ENCODE measurements at places on chromosomes 4 and X.

- no peak for DNase-seq
Measured at GRCh38 chr4:154485127-154485773, 6.3 kb downstream of the DCHS2 start.

GRCh38 chrX:148562846-148563245 is 62.4 kb downstream of the AFF2 start:
- DNase-seq = no peak

GRCh38 chr4:56752985-56753384 is 68.5 kb downstream of the SPINK2 start:
- DNase-seq = peak; percentile 22

GRCh38 chrX:5788910-5789309 is 439.8 kb downstream of the NLGN4X start:
- DNase-seq = no peak

DNA sequence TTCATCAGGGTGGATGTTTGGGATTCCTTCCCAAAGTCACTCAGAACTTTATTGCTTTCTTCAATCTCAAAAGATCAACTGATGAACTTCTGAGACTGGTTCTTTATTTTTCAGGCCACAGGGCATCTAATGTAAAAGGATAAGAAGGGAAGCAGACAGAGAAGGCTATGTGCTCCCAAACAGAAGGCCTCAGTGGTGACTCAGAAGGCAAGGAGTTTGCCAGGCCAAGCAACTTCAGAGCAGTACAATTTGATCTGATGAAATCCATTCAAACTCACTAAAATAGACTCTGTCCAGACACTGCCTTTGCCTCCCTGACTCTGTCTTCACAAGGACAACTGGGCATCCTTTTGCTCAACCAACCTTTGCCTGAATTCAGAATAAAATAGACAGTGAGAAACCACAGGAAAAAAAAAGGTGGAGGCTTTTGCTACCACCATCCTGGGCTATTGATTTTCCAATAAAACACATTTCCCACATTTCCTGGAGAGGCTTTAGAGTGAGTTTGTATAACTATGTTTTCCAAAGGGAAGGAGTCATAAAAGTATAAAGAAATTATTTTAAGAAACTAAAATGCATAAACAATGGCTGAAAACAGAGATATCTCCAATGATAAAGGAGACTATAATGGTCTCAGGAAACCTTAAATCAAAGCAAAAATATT is 55.2 kb downstream of the ARHGEF6 start:
- no peak for DNase-seq

DNA sequence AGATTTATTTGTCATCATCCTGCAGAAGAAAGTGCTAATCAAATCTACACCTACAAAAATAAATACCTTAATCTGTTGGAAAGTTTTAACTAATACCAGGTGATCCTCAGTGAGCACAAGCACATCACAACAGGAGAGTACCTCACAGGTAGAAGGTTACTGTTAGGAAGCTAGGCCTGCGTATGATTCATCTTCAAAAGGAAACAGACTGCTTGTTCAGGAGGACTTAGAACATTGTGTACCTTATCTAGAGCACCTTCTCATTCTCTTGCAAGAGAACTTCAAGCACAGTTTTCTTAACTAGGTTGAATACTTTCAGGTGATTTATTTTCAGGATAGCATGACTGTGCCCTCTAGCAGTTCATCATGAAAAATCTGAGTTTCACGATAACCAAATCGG is 54.2 kb downstream of the MND1 start:
- DNase-seq = no peak

DNA sequence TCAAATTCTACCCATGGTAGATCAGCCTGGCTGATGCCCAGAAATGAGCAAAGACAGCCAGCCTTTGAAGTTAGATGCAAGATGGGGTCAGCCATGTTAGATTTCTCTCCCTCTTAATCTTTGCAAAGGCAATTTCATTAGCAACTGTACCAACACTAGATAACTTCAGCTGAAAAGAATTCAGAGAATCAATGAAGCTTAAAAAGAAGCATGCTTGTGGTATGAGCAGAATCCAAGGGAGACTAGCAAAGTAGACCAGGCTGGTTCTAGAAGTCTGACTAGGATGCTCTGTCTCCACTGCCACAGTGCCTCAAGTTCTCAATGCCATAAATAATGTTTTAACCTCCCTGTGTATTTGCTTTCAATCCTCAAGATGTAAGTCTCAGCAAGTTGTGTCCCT is 247.3 kb downstream of the SLC7A11 start:
- no peak for DNase-seq

- no peak for DNase-seq
Measured at GRCh38 chr4:113476800-113477199, 284.7 kb downstream of the CAMK2D start.

DNA sequence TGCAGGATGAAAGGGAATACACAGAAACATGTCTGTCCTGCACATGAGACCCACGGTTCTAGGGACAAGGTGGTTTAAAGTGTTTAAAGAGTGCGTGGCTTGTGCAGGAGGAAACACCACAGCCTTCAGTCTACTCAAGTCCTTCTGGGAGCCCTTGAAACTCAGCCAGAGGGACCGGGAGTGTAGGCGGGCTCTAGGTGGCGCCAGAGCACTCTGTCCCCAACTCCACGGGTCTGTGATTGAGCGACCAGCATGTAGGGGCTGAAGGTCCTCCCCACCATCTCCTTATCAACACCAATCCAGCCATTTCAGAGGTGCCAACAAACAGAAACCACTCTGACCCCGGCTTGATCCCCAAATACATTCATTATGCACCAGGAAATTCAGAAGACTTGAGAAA is 82.0 kb upstream of the CLDN34 start:
- peak; percentile 18 for DNase-seq

GRCh38 chr4:163590103-163590502 is 95.6 kb downstream of the TMA16 start:
- DNase-seq = no peak

GRCh38 chr4:94304365-94304971 is 38.2 kb downstream of the HPGDS start:
- peak; percentile 25 for DNase-seq

DNA sequence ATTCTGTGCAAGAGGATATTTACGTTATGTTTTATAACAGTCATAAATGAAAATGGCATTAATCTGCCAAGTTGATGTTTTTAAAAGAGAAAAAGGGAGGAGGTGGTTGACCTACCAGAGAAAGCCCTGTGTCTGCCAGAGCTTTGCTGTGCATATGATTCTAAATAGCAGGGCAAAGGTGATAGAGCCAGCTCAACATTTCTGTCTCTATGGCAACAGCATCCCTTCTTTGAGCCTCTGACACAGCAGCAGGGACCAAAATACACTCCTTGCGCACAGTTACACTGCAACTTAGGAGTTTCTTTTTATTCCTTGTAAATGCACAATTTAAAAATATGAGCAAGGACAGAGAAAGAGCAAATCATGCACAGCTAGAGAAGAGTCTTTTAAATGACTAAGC is 133.3 kb upstream of the RAI2 start:
- DNase-seq = no peak

GRCh38 chr4:143344041-143344440 is 7.4 kb downstream of the GAB1 start:
- no peak for DNase-seq

DNA sequence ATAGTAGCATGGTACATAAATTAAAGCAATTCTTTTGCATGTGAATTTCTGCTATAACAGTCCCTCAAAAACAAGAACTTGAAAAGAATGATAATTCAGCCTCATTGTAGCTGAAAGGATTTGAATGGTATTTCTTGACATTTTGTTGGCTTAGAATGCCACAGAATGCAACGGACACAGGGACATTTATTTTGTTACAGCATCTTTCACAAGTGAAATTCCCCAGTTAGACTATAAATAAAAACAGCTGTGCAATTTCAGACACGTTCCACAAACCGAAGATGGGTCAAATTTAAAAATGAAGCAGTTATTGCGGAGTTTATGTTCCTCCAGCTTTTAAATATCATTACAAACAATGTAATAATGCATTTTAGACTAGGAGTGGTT is 82.8 kb upstream of the AMELX start:
- no peak for DNase-seq

DNA sequence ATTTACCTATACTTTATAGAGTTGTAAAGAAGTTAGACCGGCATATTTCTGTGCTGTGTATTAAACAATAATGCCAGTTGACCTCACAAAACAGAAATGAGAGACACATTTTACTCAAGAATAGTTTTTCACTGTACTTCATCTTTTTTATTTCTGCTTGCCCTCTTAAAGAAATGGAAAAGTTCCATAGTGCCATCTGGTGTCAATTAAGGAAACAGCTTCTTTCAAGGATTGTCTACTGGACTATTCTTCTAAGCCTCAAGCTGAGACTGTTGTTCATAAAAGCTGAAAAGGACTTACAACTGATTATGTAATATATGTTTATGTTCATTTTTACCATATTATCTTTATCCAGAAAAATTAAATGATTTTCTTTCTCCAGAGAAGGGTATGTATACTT is 1523.7 kb downstream of the ARAP2 start:
- peak; percentile 4 for DNase-seq

- DNase-seq = no peak
Measured at GRCh38 chrX:41045960-41046567, 39.2 kb upstream of the USP9X start.

DNA sequence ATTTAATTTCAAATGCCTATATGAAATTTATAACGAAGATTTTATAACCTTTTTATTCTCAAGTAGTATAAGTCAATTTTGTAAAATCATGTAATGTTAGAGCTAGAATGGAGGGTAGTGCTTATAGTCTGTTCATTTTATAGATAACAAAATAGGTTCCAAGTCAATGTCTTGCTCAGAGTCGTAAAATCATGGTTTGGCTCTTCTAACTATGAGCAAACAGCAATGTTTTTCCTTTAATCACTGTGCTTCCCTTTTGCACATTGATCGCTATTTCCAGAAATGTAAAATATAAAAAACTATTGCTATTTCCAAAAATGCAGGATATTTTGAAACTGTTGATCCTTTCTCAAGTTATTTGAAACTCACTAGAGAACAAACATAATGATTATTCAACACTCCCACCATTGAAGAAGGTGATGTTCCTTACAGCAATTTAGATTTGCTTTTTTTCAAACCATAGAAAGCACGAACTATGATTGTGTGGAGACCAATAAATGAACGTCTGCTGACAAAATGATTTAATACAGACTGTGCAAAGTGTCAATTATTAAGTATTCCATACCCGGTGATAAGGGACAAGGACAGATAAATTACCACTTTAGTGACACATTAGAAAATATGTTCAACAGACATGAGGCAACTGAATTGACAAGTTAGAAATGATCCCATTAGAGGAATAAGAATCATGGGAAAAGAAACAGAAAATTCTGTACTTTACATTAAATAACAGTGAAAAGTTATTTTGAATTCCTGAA is 412.1 kb upstream of the TECRL start:
- DNase-seq = no peak

GRCh38 chrX:150856101-150856500 is 42.4 kb downstream of the CD99L2 start:
- no peak for DNase-seq

DNA sequence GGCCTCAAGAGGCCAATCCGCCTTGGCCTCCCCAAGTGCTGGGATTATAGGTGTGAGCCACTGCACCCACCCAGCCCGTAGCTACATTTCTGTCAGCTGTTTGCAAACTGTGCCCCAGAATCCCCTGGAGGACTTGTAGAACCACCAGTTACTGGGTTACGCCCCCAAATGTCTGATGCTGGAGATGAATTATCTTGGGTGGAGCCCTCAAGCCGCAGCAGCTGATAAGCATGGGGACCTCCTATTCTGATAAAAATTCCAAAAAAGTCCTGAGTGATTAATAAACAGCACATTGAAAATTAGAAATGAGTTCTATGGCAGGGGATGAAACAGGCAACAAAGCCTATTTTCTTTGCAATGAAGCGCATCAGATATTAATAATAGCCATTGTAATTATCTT is 105.0 kb downstream of the PTTG2 start:
- no peak for DNase-seq

DNA sequence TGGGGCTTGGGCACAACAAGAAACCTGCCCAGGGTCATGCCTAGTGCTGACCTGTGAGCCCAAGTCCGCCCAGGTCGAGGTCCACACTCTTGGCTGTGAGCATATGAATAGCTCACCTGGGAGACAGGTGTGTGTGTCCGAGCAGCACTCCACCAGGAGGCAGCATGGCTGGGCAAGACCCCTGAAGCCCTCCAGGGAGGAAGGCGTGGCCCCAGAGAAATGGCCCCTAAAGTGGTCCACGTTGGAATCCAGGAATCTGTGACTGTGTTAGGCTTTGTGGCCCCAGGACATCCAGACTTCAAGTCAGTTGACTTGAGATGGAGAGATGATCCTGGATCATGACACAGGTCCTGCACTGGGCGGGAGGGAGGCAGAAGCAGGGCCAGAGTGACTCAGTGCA is 138.8 kb downstream of the CPZ start:
- DNase-seq = no peak

GRCh38 chr4:119835613-119835910 is 207.0 kb upstream of the PDE5A start:
- no peak for DNase-seq

GRCh38 chrX:155715141-155715540 is 102.4 kb upstream of the TMLHE start:
- DNase-seq = no peak

DNA sequence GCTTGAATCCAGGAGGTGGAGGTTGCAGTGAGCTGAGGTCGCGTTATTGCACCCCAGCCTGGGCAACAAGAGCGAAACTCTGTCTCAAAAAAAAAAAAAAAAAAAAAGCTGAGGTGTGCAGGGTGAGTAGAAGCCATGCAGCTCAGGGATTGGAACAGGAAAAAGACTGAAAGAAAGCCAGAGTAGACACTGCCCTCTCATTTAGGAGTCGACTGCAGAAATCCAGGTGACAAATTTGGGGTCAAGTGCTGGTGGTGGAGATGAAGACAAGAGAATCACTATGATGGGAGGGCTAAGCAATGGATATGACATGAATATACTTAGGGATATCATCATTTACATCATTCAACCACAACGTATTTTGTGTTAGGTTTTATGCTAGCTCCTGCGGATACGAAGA is 1.9 kb downstream of the NEIL3 start:
- DNase-seq = no peak

DNA sequence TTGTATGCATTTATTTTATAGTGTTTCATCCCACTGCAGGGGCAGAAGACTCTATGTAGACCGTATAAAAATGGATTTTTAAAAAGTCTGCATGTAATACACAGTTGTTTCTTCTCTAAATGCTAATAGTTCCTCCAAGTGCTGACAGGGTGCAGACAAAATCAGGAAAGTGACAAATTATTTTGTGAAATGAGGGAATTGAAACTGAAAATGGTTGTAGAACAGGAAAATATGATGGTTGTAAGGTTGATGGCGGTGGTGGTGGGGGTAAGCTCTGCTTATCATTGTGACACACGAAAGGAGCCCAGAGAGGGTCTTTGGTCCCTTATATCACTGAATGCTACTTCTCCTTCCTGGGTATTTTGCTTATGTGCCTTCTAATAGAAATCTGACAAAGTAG is 4.3 kb downstream of the IL15 start:
- no peak for DNase-seq

GRCh38 chrX:144627947-144628346 is 619.4 kb upstream of the SPANXN1 start:
- DNase-seq = no peak

GRCh38 chr4:66567551-66567950 is 897.3 kb upstream of the EPHA5 start:
- DNase-seq = no peak

All from NCI-H2171 treated with DMSO at 0.1 percent for 48 hours (cell line).